CD4-positive, alpha-beta T cell treated with Interleukin-6 at 100 ng/mL for 8 hours (primary cell): ENCODE measurements at places on chromosomes 12 and 14.

GRCh38 chr14:95018821-95019220 lies 138.5 kb downstream of the DICER1 start:
- DNase-seq = no peak

- no peak for DNase-seq
Measured at GRCh38 chr12:102120886-102121285, 903 bp downstream of the PARPBP start.

- no peak for DNase-seq
Measured at GRCh38 chr12:124493809-124494750, 73.3 kb downstream of the NCOR2 start.

- DNase-seq = no peak
Measured at GRCh38 chr12:85237327-85237726, 42.7 kb upstream of the ALX1 start.

- DNase-seq = no peak
Measured at GRCh38 chr12:70383484-70383883, 17.4 kb downstream of the KCNMB4 start.

- DNase-seq = no peak
Measured at GRCh38 chr12:12380949-12381593, 24.2 kb downstream of the BORCS5 start.

DNA sequence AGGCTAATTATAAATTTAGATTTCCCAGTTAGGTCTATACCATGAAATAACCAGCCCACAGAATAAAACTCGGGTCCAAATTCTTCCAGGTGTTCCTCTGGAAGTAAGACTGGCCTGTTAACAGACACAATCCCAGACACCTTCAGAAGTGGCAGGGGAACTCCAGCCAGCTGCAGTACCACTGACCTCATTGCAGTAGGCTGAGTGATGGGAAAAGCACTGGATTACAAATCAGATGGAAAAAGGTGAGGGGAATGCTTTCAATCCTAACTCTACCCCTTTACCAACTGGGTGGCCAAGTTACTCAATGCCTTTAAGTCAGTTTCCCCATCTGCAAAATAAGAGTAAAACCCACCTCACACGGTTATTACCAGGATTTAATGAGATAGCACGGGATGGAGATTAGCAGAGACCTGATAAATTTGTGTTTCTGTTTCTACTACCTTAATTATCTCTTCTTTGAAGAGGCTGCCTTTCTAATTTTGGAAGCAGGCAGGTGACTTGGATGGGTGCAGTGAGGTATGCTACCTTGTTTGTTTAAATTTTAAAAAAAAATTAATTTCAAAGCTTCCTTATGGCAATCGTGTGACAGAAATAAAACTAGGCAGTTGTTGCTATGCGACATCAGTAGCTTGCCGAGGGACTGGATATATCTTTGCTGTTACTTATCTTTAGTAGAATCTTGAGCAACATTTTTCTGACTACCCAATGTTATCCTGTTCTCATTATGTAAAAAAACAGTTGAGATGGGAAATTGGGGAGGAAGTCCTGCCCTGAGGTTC lies 167.3 kb upstream of the GRIN2B start:
- DNase-seq = no peak

- no peak for DNase-seq
Measured at GRCh38 chr12:21301-22189, 45.0 kb upstream of the IQSEC3 start.

DNA sequence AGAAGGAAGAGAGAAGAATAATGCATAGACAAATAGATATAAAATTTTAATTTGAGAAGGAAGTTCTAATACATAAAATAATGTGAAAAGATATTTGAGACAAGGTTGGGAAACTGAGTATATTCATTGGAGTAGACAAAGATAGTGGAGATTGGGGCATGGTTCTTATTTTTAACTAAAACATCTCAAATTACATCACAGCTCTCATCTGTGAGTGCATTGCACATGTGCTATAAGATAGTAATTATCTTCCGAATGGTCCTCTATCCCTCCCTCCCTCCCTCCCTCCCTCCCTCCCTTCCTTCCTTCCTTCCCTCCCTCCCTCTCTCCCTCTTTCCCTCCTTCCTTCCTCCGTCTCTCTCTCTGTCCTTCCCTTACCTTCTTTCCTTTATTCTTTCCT lies 1104.0 kb upstream of the FLRT2 start:
- DNase-seq = no peak

GRCh38 chr12:110850762-110851161 lies 4.0 kb downstream of the CCDC63 start:
- DNase-seq = no peak

DNA sequence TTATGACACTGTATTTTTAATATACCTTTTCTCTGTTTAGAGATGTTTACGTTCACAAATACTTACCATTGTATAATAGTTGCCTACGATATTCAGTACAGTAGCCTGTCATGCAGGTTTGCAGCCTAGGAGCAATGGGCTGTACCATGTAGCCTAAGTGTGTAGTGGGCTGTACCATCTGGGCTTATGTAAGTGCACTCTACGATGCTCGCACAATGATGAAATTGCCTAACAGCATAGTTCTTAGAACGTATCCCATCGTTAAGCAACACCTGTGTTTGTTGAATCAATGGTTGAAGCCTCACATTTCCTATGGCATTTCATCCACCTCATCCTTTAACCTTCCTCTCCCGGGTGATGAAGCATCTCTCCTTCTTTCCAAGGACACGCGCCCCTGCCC lies 12.5 kb upstream of the EML1 start:
- no peak for DNase-seq

DNA sequence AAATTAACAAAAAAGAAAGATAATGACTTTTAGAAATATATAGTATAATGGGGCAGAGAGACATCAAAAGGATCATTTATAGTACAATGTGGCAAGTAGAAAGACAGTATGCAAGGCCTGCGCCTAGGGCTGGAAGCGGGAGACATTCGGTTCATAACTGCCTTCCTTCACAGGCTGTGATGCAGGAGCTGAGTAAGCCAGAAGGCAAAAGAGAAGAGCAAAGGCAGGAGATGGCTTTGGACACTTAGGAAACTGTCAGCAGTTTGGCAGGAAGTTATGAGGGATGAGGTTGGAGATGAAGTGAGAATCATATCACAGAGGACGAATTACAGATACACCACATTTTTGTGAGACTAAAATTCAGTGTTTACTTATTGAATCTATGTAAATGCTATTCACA lies 97.8 kb downstream of the EPS8 start:
- no peak for DNase-seq

DNA sequence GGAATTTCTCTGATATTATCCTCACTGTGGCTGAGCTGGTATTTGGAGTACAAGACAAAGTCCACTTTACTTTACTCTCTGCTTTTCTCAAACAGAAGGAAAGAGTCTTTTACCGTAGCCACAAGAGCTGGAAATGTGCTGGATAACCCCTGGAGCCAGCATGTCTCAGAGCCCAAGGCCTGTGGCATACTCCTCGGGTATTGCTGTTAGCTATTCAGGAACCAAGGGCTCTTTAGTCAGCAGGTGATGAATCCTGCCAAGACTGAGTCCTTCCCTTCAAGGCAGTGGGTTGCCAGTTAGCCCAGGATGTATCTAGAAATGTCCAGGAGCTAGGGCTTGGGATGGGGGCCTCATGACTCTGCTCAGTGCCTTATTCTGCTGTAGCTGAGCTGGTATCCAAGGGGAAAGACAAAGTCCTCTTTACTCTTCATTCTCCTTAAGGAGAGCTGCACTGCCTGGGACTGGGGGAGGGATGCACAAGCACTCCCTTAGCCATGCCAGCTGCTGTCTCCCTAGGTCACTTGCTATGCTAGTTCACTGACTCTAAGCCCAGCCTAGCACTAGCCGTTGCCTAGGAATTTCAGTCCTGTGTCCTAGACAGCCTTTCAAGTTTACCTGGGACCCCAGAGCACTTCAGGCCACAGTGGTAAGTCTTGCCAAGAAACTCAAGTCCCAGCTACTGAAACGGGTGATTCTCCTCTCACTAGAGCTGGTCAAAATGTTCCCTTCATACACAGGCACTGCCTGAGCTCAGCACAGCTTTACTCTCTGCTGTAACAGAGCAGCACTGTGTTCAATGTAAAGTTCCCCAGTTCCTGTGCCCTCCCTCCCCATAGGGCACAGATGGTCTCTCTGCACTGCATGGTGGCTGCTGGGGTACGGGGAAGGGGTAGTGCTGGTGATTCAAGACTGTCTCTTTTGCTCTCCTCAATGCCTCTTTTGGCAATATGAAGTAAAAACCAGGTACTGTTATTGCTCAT lies 136.4 kb downstream of the SLC35F4 start:
- DNase-seq = no peak

- no peak for DNase-seq
Measured at GRCh38 chr12:68007466-68007865, 18.2 kb downstream of the IFNG-AS1 start.

- no peak for DNase-seq
Measured at GRCh38 chr12:60197589-60197988, 601.8 kb downstream of the SLC16A7 start.

DNA sequence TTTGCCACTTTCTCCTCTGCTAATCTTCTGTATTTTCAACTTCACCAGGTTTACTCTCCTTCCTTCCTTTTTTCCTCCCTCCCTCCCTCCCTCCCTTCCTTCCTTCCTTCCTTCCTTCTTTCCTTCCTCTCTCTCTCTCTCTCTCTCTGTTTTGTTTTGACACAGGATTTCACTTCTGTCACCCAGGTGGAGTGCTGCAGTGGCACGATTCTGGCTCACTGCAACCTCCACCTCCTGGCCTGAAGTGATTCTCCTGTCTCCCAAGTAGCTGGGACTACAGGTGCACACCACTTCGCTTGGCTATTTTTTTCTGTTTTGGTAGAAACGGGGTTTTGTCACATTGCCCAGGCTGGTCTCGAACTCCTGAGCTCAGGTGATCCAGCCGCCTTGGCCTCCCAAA lies 181.2 kb upstream of the BTG1 start:
- DNase-seq = no peak

GRCh38 chr12:122437656-122438121 lies 15.2 kb upstream of the CLIP1 start:
- no peak for DNase-seq

DNA sequence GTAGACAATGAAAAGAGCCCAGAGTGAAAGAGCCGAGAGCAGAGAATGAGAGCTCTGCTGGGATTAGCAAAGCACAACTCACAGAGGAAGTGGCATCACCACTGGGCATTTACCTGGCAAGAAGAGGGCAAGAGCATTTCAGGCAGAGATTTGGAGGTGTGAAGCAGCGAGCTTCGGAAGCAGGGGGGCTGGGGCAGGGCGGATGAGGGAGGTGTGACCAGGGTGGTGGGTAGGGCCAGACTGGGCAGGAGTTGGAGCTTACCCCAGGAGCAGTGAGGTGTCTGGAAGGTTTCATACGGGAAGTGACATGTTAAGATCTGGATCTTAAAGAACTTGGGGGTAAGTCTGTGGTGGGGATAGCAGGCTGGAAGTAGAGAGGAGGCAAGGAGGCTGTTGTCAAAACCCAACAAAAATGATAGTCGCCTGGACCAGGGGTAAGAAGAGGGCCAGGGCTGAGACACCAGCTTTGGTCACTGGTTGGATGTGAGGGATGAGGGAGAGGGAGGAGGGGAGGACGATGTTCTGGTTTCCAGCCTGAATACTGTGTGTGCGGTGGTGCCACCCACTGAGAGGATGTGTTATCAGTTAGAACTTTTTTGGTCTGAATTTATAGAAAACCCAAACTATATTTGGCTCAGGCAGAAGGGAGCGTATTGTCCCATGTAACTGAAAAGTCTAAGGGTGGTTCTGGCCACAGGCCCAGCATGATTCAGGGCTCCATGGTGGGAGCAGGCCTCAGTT lies 5.2 kb downstream of the SMIM41 start:
- no peak for DNase-seq

- no peak for DNase-seq
Measured at GRCh38 chr14:74347795-74348100, 523 bp upstream of the VRTN start.

DNA sequence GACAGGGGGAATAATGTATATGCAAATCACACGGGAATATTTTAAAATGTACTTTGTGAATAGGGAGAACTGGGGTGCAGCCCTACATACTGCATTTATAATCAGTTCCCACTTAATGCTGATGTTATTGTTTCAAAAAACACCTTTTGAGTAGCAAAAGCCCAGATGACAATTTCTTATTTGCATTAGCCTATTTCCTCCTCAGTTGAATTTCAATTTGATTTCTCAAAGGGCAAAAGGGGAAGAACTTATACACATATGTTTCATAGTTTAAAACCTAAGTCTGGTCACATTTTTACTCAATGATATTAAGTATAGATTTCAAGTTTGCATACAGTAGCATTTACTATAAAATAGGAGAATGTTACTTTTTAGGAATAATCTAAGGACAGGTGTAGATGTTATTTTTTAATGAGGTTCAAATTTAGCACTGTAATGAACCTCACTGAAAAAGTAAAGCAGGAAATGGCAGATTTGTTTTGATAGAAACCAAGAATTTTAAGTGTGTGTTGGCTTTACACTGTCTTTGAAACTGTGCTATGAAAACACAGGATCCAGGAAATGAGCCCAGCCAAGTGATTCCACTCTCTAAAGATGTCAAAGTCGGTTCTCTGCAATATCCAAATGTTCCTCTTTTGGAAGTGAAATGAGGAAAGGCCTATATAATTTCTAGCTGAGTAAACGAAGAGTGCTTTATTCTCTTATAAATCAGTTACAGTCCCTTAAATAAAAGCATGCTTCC lies 367.4 kb downstream of the BTG1 start:
- DNase-seq = peak; percentile 32

- no peak for DNase-seq
Measured at GRCh38 chr12:48985475-48985897, 7.4 kb downstream of the WNT1 start.

GRCh38 chr12:132116709-132117557 lies 27.2 kb downstream of the DDX51 start:
- DNase-seq = no peak

GRCh38 chr12:61993734-61994345 lies 266.4 kb upstream of the USP15 start:
- DNase-seq = no peak

- no peak for DNase-seq
Measured at GRCh38 chr14:104190396-104191000, 52.1 kb downstream of the KIF26A start.

GRCh38 chr14:89378119-89378518 lies 38.9 kb downstream of the FOXN3 start:
- DNase-seq = no peak

- DNase-seq = no peak
Measured at GRCh38 chr14:99874306-99874705, 81.1 kb downstream of the EML1 start.

GRCh38 chr12:121580959-121581685 lies at the start of gene KDM2B:
KDM2B (minus strand) TSS chr12:121581023; CDS start chr12:121580911, 112 bp downstream.
- peak; percentile 26 for DNase-seq

DNA sequence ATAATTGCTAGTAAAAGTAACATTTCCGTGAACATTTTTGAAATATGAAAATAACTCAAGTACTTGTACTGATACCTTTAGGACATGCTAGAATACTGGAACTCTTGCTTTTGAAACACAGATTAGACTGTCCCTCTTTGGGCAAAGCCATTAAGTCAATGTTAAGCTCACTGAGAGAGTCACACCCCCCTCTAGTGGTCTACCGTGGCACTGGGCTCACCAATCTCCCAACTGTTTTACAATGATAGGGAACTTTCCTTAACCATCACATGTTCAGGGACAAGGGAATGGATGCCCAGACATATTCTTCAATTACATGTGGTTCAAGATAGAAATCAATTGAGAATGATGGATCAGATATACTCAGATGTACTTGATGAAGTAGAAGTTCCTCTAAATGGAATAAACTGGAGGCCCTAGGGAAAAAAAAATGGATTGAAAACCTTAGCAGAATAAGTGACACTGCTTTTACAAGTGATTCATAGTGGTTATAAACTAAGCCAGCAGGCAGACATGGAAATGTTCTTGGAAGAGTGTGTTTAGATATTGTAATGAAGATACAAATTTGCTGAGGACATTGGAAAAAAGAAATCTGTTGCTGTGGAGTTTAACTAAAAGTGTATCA lies 17.8 kb downstream of the NANOG start:
- DNase-seq = peak; percentile 36
